ENCODE measurements at places on chromosomes 16 and 17. TPM values are rescaled to one million over a fixed set of nuclear protein-coding genes. Genes with fewer than 3 reads are reported as not detected.

Gene E4F1
- 27.3 TPM for total RNA-seq

Gene PYCARD
- 6.6 TPM for total RNA-seq

Gene GRAPL
- total RNA-seq = not detected

Gene GNAO1
- 48.0 TPM for total RNA-seq

Gene CLDN6
- not detected for total RNA-seq

Gene JMJD8
- 14.3 TPM for total RNA-seq

Gene SLC16A13
- 0.47 TPM for total RNA-seq

Gene DHX58
- 1.1 TPM for total RNA-seq

Gene KRTAP4-9
- not detected for total RNA-seq

Gene CTRB1
- total RNA-seq = not detected

Gene ABI3
- total RNA-seq = 0.62 TPM

Gene KRT23
- 0.16 TPM for total RNA-seq

Gene TBC1D3B
- total RNA-seq = 1.9 TPM

Gene CACNG3
- total RNA-seq = 2.5 TPM

Gene PPY
- total RNA-seq = not detected

Gene TBC1D28
- total RNA-seq = not detected

Gene TBC1D3E
- not detected for total RNA-seq

Gene SLC5A10
- total RNA-seq = not detected

Gene HBA1
- total RNA-seq = 270 TPM

Gene SMIM36
- not detected for total RNA-seq

Gene KRT16
- total RNA-seq = not detected

Gene SKAP1
- total RNA-seq = 0.62 TPM

Gene PMFBP1
- total RNA-seq = 2.5 TPM

Gene ITGAL
- 1.1 TPM for total RNA-seq

Gene NOD2
- 0.16 TPM for total RNA-seq

Gene RRN3
- total RNA-seq = 93.9 TPM

Gene PNMT
- 2.2 TPM for total RNA-seq

Gene ERCC4
- 15.4 TPM for total RNA-seq

Gene PRR14
- 9.2 TPM for total RNA-seq

Gene SLC38A8
- not detected for total RNA-seq

Gene FBXO39
- not detected for total RNA-seq

Gene CFAP97D1
- total RNA-seq = not detected

Gene CTF1
- not detected for total RNA-seq

Gene SHISA6
- 3.3 TPM for total RNA-seq

Gene CD300C
- 0.31 TPM for total RNA-seq

Gene C17orf100
- total RNA-seq = 2.3 TPM

Gene RNF222
- total RNA-seq = not detected

Gene SDR42E1
- not detected for total RNA-seq

Gene TLCD3B
- 12.5 TPM for total RNA-seq

Gene LAT
- total RNA-seq = 0.62 TPM

Gene CMC2
- total RNA-seq = 20.3 TPM

Gene PLEKHH3
- 2.8 TPM for total RNA-seq

Gene SULT1A3
- total RNA-seq = 2.3 TPM

Gene CDH3
- 7.5 TPM for total RNA-seq

Gene FAHD1
- total RNA-seq = 63.6 TPM

Gene ST6GALNAC1
- total RNA-seq = 1.7 TPM

Gene CX3CL1
- total RNA-seq = 2.5 TPM
